ENCODE measurements at places on chromosomes 16 and 17.

DNA sequence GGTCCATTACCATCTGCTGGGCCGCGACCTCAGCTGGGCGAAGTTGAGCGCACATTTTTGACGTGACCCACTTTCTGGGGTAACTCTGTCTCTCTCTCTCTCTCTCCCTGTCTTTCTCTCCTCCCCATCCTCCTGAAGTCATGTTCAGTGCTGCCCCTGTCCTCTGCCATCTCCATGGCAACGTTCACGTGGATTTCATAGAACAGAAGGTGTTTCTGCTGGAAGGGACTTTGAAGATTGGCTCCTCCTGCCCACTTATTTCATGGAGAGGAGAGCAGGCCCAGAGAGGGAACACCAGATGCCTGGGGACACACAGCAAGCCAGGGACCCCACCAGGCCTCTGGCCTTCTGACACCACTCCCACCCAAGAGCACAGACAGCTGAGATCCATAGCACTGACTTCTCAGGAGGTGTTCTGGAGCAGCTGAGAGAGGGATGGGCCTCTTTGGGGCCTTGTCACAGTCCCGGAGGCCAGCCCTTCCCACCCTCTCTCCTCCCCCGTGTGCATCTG, 4.2 kb upstream of the CCNF start:
- no peak for DNase-seq

GRCh38 chr17:67452681-67453554, 75.8 kb downstream of the PITPNC1 start:
- no peak for DNase-seq

GRCh38 chr16:625117-625976, 5.4 kb upstream of the WFIKKN1 start:
- no peak for DNase-seq

GRCh38 chr16:68444056-68444657, 4.2 kb downstream of the SMPD3 start:
- peak; percentile 57 for DNase-seq

DNA sequence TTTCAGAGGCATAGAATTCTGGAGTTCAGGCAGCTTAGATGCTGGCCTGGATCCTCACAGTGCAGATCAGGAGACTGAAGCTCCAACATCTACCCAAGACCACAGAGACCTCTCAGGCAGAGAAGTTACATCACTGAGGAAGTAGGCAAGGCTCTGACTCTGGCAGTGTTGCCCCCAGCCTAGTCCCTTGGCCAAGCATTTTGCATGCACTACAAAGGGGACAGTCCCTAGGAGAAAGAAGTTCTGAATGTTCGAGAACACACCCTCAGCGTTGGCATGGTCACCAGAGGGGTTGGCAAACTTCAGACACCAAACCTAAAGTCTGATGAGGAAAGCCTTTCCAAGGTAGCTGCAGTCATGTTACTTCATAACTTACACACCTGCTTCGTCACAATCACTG, 2.5 kb downstream of the RANBP10 start:
- DNase-seq, result no peak

GRCh38 chr16:76389126-76389525, 111.9 kb downstream of the CNTNAP4 start:
- DNase-seq, result no peak

GRCh38 chr16:14121142-14121541, 50.0 kb downstream of the MRTFB start:
- no peak for DNase-seq

DNA sequence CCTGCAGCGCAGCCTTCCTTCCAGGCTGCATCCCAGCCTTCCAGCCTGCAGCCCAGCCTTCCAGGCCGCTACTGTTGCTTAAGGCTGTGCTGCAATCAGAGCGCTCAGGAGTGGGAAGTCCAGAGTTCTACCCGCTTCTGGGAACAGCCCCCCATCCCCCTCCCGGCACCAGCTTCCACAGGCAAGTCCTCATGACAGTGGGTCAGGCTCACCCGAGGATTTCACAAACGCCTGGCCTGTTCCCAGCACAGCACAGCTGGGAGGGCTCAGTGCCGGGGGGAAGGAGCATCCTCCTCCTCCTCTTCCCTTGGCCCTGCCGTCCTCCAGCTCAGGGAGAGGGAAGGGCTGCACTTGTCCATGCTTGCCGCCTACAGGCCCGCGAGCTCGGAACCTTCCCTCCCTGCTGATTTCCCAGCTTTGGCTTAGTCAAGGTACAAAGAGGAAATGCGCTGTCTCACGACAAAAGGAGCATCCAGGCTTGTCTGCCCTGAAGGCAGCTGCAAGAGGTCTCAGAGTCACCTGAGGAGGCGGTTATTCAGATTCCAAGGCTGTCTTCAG, 8.3 kb downstream of the SOCS3 start:
- DNase-seq, result peak; percentile 99

- peak; percentile 72 for DNase-seq
Measured at GRCh38 chr16:66511602-66512271, 38.2 kb downstream of the TK2 start.

GRCh38 chr16:84724606-84725309, 25.0 kb downstream of the USP10 start:
- DNase-seq, result peak; percentile 45

GRCh38 chr17:73042809-73043685, 49.4 kb downstream of the SLC39A11 start:
- DNase-seq, result peak; percentile 66

DNA sequence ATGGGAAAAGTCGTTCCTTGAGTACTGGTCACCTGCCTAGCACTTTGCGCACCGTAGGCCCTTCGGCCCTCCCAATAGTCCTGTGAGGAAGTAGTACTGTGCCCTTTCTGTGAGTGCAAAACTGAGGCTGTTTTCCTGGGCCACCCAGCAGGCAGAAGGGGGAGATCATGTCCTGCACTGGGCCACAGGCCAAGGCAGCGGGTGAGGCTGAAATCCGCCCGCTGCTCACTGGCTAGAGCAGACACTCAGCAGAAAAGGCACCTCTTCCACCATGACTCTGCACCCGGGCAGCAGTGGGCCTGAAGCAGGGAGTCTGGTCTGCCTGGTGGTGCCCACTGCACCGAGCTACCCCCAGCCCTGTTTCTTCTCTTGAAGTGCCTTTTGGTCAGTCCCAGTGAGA, 20.2 kb downstream of the METTL22 start:
- DNase-seq, result no peak

DNA sequence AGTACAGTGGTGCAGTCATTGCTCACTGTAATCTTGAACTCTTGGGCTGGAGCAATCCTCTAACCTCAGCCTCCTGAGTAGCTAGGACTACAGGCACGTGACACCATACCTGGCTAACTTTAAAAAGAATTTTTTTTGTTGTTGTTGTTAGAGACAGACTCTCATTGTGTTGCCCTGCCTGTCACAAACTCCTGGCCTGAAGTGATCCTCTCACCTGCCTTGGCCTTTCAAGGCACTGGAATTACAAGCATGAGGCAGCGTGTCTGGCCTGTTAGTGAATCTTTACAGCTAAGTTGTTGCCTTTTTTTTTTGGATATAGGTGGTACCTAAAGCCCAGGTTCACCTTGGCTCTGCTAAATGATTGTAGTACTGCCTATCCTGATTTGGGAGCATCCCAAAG, 290.6 kb downstream of the BCAS3 start:
- no peak for DNase-seq

GRCh38 chr17:77507111-77507885, 366.5 kb downstream of the SEC14L1 start:
- DNase-seq, result no peak

GRCh38 chr17:1907909-1908698, 78.3 kb downstream of the RPA1 start:
- peak; percentile 60 for DNase-seq

DNA sequence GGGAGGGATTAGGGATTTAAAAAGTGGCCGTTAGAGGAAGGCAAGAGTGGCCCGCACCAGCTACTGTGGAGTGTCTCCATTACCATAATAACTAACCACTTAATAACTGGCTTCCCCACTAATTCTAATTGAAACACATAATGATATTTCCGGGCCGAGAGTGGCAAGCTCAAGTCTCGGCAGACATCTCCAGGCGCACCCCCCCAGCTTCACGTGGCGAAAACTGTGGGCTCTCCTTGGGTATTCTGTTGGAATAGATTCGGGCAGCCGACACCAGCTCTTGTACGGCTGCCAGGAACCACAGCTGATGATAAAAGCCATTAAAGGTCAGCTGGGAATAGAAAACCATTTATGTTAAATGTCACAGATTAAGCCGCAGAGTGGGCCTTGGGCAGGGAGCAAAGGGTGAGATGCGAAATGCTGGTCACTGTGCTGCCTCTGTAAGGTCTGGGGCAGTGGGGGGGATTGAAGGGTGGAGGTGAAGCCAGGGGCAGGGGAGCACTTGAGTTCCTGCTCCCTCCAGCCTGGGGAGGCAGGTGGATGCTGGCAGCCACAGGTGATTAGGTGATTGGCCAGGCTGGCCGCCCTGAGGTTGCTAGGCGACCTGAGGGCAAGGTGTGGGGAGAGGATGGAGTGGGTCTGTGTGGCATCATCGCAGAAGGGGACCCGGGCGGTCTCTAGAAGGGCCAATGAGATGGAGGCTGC, 115.6 kb upstream of the SDK2 start:
- DNase-seq, result no peak

GRCh38 chr16:2015117-2015946, 4.3 kb upstream of the NPW start:
- no peak for DNase-seq

GRCh38 chr17:6187836-6188235, 117.7 kb downstream of the WSCD1 start:
- no peak for DNase-seq

DNA sequence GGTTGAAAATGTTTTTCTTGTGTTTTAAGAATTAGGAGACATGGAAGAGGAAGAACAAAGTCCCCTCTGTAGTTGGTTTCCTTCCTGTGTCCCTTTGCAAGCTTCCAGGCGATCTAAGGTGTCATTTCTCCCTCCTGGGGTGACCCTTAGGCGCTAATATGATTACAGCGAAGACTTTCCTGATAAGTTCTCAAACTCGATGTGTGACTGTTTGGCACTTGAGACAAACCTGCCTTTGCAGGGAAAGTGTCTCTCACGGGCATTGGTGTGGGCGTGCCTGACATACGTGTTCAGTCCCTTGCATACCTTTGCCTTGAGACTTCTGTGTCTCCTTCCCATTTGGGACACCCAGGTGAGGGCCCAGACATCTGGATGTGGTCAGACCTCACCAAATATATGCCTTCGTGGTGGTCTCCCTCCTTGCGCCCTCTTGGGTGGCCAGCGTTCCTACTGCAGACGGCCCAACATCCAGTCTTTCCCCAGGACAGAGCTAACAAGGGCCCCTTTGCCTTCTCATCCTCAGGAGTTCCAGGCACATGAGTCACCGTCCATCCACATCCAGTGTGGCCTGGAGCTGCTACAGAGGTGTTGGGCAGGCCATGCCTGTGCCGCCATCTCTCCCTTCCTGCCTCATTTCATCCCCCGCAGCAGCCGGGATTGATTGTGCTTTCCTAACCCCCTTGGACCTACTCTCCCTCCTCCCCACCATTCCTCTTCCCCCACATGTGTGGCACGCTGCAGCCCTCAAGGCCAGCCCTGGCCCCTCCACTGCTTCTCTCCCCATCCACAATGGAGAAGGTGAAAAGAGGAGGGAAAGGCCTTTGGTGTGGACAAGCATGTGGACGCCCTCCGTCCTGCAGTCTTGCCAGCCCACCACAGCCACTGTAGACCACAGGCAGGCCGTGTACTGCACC, 3.1 kb upstream of the JPT2 start:
- peak; percentile 70 for DNase-seq

Data from choroid plexus epithelial cell (primary cell).